ENCODE measurements at places on chromosomes 2 and 18.

DNA sequence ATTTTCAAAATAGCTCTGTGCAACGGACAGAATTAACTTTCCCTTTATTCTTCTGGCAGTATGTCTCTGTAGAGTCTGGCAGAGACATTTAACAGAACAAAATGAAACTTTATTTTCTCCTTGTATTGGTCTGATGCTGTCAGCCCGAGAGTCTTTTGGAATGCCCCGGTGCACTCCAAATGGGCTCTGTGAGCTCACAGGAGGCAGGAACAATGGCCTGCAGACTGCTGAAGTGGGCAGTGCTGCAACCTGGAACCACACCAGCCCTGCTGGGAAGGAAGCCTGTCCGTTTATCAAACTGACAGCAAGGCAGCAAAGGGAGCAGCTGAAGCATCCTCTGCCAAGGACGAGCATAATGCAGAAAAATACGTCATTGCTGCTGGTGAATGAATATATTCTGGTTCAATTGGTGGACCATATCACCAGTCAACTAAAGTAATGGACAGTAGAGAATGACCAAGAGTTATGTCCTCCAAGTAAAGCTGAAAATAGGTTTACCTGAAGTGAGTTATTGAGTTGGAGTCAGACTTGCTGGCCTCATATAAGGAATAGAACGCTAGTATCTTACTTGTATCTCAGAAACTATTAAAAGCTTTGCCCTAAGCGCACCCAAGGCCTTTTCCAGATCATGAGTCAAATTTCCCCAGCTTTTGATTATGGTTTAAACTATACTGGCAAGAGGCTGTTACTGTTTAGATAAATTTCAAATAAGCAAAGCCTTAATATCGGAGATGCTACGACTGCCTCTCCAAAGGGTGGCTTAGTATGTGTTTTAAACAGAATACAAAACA is 207.6 kb upstream of the TANK start:
- no peak for DNase-seq

DNA sequence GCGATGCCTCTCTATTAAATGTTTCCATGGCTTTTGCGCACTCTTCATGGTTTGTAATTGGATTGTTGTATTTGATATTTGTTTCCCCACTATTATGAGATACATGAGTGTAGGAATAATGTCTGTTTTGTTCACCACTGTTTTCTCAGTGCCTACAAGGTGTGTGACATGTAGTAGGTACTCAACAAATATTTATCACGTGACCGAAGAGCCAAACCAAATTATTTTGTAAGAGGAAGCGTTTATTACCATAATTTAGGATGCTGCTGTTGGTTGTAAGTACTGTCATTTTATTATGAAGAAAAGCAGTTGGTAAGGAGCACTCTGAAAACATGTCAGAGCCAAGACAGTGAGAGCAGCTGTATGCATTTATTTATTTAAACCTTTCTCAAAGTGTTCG is 32.2 kb upstream of the CTLA4 start:
- no peak for DNase-seq

GRCh38 chr2:108612153-108612513 is 77.9 kb downstream of the LIMS1 start:
- DNase-seq: no peak

DNA sequence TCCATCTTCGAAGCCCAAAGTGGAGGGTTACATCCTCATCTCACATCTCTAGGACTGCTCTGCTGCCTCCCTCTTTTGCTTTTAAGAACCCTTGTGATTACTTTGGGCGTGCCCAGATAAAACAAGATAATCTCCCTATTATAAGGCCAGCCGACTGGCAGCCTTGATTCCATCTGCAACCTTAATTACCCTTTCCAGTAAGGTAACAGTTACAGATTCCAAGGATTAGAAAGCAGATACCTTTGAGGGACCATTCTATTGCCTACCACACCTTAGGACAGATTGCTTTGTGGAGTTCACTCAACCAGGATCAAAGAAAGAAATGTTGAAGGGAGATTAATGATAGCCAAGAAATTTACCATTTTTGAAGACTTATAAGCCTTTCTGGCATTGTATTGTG is 250.8 kb upstream of the ACVR2A start:
- no peak for DNase-seq

DNA sequence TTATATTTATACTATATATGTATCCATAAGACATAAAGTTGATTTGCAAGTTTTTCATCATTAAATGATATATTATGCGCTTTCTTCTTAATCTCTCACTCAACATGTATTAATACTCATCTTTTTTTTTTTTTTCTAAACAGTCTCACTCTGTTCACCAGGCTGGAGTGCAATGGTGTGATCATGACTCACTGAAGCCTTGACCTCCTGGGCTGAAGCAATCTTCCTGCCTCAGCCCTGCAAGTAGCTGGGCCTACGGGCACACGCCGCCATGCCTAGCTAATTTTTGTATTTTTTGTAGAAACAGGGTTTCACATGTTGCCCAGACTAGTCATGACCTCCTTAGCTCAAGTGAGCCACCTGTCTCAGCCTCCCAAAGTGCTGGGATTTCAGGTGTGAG is 51.4 kb upstream of the MAP4K3 start:
- no peak for DNase-seq

- DNase-seq: no peak
Measured at GRCh38 chr2:48829036-48829435, 73.5 kb upstream of the LHCGR start.

GRCh38 chr2:12720754-12721378 is 4.1 kb downstream of the TRIB2 start:
- DNase-seq: no peak

DNA sequence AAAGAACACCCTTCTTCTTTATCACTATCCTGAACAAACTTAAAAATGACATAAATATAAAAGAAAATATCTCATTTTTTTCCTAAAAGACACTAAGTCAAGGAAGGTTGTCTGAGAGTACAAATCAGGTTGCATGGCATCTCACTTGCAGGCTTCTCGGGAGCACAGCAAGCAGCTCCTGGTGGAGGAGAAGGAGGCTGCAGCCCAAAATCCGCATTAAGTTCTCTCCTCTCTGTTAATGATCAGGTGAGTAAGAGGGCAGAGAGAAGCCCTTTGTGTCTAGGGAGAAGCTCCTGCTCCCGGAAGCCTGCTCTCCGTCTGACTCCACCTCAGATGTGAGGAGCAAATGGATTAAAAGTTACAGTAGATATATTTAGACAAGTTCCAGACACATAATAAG is 35.0 kb upstream of the DOK6 start:
- DNase-seq: no peak

DNA sequence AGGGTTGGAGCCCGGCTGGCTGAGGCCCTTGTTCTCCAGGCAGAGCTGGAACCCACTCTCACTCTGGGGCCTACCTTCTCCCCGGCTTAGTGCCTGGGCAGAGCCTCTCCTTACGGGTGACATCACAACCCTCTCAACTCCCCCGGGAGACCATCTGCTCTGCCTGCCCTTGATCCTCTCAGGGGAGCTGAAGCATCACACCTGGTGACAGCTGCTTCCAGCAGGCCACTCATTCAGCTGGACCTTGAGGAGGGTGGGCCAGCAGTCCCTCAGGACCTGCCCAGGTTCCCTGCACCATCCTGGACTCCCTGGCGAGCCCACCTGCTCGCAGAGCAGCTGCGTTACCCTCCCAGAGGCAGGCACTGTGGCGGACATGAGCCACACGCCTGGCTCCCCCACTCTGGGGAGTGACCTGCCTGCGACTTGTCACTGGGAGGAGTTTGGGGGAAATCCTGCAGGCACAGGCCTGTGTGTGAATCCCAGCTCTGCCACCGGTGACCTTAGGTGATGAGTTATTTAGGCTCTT is 13.1 kb downstream of the HS6ST1 start:
- DNase-seq: peak; percentile 71

DNA sequence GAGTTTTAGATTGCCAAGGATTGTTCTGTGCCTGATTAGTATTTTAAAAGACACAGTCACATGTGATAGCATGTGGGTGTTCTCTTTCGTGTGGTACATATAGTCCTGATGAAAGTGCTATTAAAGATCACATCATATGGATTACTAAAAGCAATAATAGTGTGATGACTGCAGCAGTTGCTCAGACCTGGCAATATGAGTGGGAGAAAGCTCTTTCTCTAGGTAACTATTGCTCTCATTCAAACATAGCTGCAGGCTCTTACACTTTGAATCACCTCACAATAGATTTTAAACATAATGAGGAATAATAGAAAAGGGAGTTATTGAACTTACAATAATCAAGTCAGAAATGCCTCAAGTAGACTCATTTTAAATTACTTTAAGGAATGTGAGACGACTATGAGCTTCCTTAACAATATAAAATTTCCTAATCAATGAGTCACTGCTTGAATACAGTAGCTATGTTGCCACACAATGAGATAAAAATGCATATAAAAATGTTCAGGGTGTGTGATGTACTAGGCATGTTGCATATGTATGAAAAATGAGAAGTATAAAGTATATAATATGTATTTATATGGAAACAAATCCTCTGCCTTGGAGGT is 452.1 kb downstream of the TMX3 start:
- no peak for DNase-seq

Measured in NCI-H1694 treated with DMSO at 0.1 percent for 48 hours (cell line).